ENCODE measurements at places on chromosomes 12 and 14.

GRCh38 chr14:32453857-32454810, 125.0 kb downstream of the AKAP6 start:
- DNase-seq, result no peak

- no peak for DNase-seq
Observed at GRCh38 chr14:34000396-34000795, 49.5 kb upstream of the EGLN3 start.

DNA sequence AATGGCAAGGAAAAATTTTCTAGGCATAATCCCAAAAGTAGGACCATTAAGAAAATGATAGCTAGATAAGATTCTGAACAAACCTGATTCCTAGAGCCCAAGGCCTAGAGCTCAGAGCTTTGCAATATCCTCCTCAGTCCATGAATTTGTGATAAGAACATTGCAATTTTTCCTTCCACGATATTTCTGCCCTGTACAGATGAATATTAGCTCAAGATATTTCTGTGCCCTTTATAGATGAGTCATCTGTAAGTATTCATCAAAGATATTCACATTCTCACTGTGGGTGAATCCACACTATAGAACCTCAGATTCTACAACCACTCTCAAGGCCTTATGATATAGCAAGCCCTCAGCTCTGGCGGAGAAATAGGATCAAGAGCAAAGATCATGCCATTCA, 37.5 kb downstream of the EAPP start:
- no peak for DNase-seq

GRCh38 chr12:51862947-51863346, 14.4 kb upstream of the FIGNL2 start:
- no peak for DNase-seq

DNA sequence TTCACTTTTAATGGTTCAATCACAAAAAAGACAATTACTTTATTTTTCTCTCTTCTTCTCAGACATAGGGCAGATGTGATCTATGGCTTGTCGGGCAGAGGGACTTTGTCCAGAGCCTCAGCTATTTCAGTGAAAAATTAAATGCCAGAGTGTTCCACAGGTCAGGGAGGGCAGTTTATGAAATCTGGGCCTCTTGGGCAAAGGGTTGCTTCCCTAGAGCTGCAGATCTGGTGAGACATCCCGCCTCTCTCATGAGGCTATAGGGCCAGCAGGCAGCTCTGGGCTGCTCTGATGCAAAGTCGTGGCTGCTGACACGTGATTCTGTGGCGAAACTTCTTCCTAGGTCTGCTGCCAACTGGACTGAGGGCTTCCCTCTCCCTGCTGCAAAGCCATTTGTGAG, 6.0 kb downstream of the CLMN start:
- no peak for DNase-seq

GRCh38 chr12:5138256-5138655, 94.6 kb downstream of the KCNA5 start:
- DNase-seq, result no peak

DNA sequence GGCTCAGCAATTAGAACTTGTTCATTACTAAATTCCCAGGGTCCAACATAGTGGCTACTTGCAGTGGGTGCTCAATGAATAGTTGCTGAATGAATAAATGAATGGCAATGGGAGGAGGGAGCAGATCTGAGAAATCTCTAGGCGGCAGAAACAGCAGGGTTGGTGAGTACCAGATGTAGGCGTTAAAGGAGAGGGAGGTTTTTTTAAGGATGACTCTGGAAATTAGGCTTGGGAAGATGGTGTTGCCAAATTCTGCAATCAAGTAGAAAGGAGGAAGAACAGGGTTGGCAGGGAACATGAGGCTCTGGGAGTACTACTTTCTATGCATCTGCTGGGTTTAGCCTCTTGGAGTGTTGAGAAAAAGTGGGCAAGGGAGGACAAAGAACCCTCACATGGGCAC, 207.1 kb downstream of the APAF1 start:
- DNase-seq, result no peak

All from SK-N-MC (cell line).